ENCODE measurements at places on chromosomes 2 and 18. TPM values are rescaled to one million over a fixed set of nuclear protein-coding genes. Genes with fewer than 3 reads are reported as not detected.

The SLC9A2 gene
- total RNA-seq, result under 0.01 TPM

The COBLL1 gene
- 4.0 TPM for total RNA-seq

The MAPK4 gene
- not detected for total RNA-seq

The TM4SF20 gene
- total RNA-seq, result under 0.01 TPM

The RIT2 gene
- not detected for total RNA-seq
